ENCODE measurements at places on chromosomes 13 and 19.

DNA sequence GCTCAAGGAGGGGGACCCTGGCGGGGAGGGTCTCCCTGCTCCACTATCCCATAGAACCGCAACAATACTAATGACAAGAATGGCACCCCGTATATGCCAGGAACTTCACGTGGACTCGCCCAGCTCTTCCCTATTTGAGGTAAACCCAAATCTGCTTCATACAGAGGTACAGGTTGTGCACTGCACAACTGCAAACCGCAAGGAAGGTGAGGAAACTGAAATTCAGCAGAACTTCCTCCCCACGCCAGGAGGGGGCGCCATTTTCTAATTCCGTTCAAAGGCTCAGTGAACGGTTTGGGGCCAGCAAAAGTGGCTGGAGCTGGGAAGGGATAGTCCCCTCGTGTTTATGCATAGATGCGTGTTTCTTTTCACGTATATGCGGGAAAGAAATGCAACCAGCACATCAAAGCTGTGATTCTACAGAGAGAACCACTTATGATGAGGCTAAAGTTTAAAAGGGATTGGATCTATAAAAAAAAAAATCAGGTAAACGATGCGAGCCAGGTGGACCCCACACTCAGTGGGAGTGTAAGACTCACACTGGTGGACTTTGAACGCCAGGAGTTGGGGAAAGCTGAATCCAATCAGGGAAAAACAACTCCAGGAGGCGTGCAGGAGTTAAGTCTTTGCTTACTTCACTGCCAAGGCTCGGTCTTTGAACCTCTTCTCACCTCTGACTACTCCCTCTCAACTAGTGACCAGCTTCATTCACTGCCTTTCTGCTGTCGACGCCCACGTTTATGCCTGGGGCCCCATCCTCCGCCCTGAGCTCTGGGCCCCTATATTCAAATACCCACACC is 20.3 kb downstream of the C19orf81 start:
- DNase-seq = no peak

DNA sequence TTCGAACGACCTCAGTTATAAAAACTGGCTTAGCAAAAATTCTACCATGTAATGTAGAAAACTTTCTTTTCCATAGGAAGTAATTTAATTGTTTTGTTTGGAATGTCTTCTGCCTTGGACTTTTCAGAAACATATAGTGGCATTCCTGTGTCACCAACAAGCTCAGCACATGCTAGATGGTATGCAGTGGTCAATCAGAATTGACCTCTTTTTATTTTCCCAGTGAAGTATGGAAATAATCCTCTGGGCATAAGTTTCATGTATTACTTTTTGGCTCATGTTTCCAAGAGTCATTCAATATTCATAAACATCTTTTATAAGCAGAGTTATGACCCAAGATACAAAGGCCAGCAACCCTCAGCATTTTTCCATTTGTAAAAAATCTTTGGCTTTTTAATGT is 33.6 kb downstream of the NALCN start:
- DNase-seq = no peak

DNA sequence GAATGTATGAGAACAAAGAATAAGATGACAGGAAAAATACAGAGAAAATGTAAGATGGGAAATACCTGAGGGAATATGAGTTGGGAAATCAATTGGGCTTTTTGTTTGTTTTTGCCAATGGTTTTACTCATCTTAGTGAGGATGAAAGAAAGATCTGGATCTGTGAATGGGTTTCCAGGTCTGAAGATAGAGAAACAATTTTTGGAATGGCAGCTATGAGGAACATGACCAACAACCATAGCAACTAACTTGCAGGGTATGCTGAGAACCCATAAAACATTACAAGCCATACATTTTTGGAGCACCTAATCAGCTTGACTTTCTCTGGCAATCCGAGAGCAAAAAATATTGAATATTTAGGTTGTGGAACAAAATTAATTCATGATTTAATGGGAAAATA is 290.0 kb downstream of the KCTD12 start:
- DNase-seq = no peak

GRCh38 chr19:41354343-41354953 is 726 bp upstream of the TGFB1 start:
- no peak for DNase-seq

- no peak for DNase-seq
Observed at GRCh38 chr19:22893855-22894270, 61.8 kb downstream of the ZNF723 start.

DNA sequence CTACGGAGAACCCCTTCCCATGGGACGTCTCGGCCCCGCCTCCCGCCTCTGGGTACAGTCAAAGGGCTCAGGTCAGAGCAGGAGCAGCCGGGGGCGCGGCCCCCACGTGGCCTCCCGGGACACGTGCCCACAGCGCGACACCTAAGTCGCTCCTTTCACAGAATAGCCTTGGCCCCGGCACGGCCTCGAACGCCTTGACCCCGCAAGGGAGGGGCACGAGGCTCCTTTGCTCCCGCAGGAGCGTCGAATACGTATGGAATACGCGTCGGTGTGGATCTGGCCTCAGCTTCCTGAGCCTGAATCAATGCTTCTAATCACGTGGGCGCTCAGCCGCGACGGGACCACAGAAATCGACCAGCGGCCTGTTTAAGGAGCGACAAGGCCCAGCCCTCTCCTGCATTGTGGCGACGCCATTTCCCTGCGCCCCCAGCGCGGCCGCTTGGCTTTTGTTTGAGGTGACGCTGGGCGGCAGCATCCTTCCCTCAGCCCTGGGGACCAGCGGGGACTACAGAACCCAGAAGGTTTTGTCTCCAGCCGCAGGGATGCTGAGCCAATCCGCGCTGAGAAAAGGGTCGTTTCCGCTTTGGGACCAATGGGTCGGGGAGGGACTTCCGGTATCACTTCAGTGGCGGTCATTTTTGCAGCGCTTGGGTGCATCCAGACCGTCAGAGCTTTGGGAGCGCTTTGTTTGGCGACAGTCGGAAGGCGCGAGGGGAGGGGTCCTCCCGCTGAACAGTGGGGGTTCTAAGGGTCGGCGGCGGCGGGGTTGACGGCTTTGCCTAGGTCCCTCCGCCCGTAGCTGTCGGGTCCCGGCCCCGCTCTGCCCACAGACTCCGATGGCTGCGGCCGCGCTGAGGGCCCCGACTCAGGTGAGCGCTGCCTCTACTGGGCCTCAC is at the start of gene ZIK1:
Gene ZIK1, plus strand, starts transcription at position 625 of the 896 bp plus-strand sequence. Its CDS starts 212 bp downstream, at position 837.
- DNase-seq = peak; percentile 81

DNA sequence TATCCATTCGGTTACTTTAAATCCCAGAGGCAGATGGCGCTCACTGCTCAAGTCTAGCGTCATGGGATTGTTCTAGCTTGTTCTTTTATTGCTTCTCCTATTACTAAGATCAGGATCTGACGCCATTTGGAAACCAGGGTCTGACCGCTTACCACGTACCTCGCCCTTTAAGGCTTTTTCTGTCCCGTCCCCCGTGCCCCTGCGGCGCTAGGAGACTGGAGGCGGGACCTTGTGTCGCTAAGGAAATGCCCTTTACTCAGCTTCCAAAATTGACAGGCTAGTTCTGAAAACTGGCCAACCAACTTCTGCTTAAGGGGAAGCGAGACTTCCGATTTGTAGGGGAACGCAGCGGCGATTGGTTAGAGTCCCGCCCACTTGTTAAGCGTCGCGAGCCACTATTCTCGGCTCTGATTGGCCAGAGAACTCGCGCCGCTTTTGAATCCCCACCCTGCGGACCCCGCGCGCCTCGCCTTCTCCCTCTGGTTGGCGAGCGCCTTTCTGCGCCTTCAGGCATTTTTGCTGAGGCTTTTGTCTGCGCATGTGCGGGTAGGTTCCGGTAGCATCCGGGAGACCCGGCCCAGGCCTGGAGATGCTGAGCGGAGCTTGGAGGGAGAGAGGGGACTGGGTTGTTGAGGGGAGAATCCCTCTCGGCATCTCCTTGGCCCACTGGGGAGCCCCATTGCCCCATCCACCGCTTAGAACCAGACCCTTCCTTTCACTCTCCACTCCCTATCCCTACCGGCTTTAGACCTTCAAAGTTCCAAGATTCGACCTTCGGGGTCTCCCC is 3.9 kb upstream of the C19orf84 start:
- peak; percentile 97 for DNase-seq

DNA sequence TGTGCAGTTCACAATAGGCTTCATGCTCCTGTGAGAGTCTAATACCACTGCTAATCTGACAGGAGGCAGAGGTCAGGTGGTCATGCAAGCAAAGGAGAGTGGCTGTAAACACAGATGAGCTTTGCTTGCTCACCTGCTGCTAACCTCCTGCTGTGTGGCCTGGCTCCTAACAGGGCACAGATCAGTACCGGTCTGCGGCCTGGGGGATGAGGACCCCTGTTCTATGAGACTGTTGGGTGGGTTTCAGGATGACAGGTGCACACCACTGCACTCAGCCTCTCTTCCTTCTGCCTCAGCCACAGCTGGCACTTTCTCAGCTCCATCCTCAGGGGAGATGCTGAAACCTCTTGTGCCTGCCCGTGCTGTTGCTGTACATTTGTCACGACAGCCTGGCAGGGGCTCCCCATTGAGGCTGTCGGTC is 9.7 kb downstream of the CLEC4G start:
- DNase-seq = no peak

GRCh38 chr13:109647053-109647452 is 139.3 kb downstream of the IRS2 start:
- DNase-seq = no peak

All from RWPE2 (cell line).